Activated T-cell treated with anti-CD3 and anti-CD28 coated beads, Interleukin-2, amount 50 U/mL, for 48 hours (primary cell): ENCODE measurements at places on chromosomes 2 and 18.

GRCh38 chr2:24026233-24026632 is 16.3 kb downstream of the MFSD2B start:
- DNase-seq: no peak

DNA sequence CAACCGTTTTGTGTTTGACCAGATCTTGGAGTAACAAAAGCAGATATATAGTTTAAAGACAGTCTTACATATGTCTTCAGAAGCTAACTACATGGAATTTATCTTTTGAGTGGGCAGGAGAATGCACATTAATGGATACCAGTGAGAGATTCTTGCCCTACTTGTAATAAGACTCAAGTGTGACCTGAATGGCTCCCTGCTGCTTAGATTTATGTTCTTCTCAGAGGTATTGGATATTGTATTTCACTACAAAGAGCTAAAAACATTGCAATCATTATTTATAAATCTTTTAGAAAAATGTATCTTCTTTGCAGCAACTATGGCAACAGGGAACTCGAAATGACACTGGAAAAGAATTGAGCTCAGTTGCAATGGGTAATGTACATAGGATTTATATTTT is 227.7 kb downstream of the LRRTM4 start:
- no peak for DNase-seq

DNA sequence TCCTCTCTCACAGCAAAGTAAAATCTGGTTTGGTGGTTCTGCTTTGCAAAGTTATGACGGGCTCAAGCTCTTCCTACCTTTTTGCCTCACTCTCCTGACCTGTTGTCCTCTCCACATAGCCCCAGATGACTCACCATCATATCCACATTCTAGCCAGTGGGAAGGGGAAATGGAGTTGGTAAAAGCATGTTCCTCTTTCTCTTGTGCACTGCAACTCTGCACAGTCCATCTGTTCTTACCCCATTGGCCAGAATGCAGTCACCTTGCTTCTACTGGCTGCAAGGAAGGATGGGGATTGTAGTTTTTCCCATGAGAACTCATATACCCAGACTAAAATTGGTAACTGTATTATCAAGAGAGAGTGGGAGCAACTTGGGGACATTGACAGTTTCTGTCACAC is 50.4 kb upstream of the SMIM21 start:
- DNase-seq: no peak

GRCh38 chr2:217357886-217358620 is 498.2 kb upstream of the TNP1 start:
- DNase-seq: no peak

DNA sequence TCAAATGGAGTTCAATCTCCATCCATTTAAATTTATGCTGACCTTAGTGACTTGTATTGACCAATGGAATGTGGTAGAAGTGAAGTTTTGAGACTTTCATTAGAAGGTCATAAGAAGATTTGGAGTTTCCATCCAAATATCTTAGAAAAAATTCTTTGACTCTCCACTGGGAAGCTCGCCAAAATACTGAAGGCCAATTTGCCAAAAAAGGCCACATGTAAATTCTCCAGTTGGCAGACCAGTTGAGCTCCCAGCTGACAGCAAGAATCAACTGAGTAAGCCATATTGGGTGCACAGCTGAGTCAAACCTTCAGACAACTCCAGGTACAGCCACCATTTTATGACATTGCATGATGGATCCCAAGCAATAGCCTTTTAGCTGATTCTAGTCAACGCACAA is 228.3 kb upstream of the SETBP1 start:
- DNase-seq: no peak

- no peak for DNase-seq
These were observed 23.3 kb downstream of the RHOB start for GRCh38 chr2:20470211-20470610.

GRCh38 chr2:164542581-164543021 is 78.7 kb downstream of the GRB14 start:
- DNase-seq: no peak

DNA sequence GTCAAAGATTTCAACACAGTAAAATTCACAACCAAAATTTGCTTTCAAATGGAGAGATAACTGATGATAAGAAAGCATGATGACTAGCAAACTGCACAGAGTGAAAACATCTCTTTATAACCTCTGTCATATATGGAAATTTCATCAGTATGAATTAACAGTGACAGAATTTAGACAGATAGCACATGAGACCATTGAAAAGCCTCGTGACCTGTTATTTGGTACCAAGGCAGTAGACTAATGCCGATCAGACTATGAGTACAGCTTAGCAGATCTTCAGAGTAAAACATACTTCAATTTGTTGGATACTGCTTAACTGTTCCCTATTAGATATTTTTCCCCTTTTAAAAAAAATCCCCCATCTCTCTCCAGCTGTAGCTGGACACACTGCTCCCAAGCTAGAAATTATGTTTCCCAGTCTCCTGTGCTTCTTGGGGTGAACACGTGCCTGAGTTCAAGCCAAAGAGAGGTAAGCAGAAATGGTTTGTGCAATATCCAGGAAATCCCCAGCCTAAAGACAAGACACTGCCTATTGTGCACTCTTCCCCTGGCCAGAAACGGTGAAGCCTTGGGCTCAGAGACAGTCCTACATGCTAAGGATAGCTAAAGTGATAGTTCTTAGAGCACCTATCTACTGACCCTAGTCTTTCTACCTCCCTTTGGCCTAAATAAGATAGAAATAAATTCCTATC is 256.1 kb downstream of the NCKAP5 start:
- no peak for DNase-seq

GRCh38 chr18:52553441-52553840 is 213.4 kb downstream of the DCC start:
- DNase-seq: no peak

DNA sequence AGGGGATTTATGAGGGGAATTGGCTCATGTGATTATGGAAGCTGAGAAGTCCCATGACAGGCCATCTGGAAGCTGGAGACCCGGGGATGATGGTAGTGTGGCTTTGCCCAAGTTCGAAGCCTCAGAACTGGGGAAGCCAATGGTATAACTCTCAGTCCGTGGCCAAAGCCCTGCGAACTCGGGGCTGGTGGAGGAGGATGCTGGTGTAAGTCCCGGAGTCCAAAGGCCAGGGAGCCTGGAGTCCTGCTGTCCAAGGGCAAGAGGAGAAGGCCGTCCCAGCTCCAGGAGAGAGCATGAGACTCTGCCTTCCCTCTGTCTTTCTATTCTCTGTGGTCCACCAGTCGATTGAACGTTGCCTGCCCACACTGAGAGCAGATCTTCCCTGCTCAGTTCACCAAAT is 43.2 kb upstream of the CABLES1 start:
- DNase-seq: no peak

DNA sequence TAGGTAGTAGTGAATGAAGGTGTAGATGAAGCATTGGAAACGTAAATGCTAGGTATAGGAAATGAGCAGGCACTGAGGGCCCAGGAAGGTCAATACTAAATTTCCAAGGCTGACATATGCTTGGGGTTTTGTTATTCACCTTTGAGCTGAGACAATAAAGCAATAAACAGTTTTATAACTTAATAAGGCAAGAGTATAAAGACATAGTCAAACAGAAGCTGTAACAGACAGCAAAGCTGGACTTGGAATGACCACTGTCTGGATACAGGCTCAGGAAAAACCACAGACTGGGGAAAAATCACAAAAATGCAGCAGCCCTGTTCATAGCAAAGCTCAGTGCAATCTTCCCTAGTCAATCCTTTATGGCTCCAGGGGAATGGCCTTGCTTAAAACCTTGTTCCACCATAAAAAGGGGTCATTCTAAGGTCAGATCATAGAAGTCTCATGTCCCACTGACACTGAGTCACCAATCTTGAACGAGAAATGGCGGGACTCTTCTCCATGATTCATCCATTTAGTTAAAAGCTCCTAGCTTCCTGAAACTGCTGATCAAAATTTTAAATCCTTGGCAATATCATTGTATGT is 493.3 kb downstream of the CMPK2 start:
- no peak for DNase-seq
